ENCODE measurements at places on chromosomes 13 and 19. TPM values are rescaled to one million over a fixed set of nuclear protein-coding genes. Genes with fewer than 3 reads are reported as not detected.

CGB2 gene
- total RNA-seq, result not detected

TICAM1 gene
- total RNA-seq, result 0.66 TPM

MADCAM1 gene
- 1.4 TPM for total RNA-seq

ZNF569 gene
- total RNA-seq, result 7.8 TPM

C1QTNF9B gene
- total RNA-seq, result 0.38 TPM

CEACAM4 gene
- total RNA-seq, result 0.52 TPM

CEACAM19 gene
- 0.28 TPM for total RNA-seq

IFI30 gene
- 148 TPM for total RNA-seq

BCL3 gene
- 2.9 TPM for total RNA-seq

CEBPA gene
- 7.0 TPM for total RNA-seq

CYP4F11 gene
- not detected for total RNA-seq

ZNF737 gene
- 28.2 TPM for total RNA-seq

FAM32A gene
- total RNA-seq, result 106 TPM

DNA sequence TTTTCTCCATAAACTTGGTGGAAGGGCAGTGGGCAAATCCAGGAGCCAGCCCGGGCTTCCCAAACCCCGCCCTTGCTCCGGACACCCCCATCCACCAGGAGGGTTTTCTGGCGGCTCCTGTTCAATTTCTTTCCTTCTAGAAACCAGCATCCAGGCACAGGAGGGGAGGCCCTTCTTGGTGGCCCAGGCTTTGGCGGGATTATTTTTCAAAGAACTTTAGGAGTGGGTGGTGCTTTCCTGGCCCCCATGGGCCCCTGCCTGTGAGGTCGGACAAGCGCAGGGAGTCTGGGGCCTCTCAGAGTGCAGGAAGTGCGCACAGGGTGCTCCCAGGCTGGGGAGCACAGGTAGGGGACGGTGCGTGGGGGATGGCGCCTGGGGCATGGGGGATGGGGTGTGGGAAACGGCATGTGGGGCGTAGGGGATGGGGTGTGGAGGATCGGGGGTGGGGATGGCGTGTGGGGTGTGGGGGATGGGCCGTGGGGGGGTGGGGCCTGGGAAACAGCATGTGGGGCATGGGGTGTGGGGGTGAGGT is 396 bp downstream of the F7 start:
- no peak for DNase-seq
- no peaks in the 10 kb centered on the region for H3K36me3 ChIP-seq

GRCh38 chr19:54464044-54464629 is 559 bp upstream of the LENG9 start:
- peaks cover 23% of the 10 kb centered on the region for H3K4me1 ChIP-seq
- peak overlapping the region; percentile 80 for H3K27ac ChIP-seq
- H3K27me3 ChIP-seq, result peaks cover 17% of the 10 kb centered on the region
- peak; percentile 56 for DNase-seq
- peaks cover 25% of the 10 kb centered on the region for H3K36me3 ChIP-seq

GRCh38 chr19:45418802-45419201 is 4.9 kb downstream of the ERCC1 start:
- DNase-seq, result no peak
- H3K27me3 ChIP-seq, result no peaks in the 10 kb centered on the region
- no peak overlapping the region for H3K4me3 ChIP-seq
- H3K36me3 ChIP-seq, result peaks cover 28% of the 10 kb centered on the region

GRCh38 chr19:3968556-3969434 is 2.1 kb downstream of the DAPK3 start:
- H3K27ac ChIP-seq, result peak overlapping the region; percentile 23
- no peak overlapping the region for H3K4me3 ChIP-seq
- H3K27me3 ChIP-seq, result no peaks in the 10 kb centered on the region
- DNase-seq, result no peak
- H3K4me1 ChIP-seq, result peaks cover 24% of the 10 kb centered on the region

DNA sequence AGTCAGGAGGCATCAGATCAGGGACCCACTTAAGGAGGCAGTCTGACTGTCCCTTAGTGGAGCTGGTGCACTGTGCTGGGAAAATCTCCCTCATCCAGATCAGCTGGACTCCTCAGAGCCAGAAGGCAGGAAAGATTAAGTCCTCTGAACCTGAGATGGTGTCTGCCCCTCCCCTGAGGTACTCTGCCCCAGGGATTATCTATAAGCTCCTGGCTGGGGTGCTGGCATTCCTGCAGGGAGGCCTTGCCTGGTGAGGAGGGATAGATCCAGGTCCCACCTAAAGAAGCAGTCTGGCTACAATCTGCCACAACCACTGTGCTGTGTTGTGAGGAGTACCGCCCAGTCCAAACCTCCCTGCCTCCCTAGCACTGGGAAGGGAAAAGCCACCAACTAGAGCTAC is 81.2 kb downstream of the NHLRC3 start:
- H3K27me3 ChIP-seq, result no peaks in the 10 kb centered on the region
- no peaks in the 10 kb centered on the region for H3K36me3 ChIP-seq
- H3K4me3 ChIP-seq, result no peak overlapping the region
- H3K4me1 ChIP-seq, result no peaks in the 10 kb centered on the region
- H3K27ac ChIP-seq, result no peak overlapping the region

DNA sequence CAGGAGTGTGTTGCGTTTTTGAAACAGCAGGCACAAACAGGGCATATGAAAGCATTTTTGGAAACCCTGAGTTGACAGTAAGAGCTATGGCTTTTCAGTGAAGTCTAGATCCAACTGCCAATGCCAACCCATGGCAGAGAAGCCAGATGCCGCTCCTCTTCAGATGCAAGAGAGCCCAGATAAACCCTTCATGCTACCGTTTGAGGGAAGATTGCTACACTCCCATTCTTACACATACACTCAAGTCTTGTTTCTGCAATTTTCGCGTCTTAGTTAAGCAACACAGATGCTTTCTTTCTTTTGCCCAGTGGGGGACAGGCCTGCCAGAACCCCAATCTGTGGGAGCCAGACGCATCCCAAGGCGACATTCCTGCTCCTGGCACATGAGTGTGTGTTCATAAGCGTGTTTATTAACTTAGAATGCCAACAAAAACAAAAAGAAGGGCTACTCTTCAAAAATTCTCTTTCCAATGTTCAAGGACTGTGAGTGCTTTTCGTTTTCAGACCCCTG is 10.4 kb downstream of the BORCS8 start:
- no peaks in the 10 kb centered on the region for H3K4me1 ChIP-seq
- H3K27ac ChIP-seq, result no peak overlapping the region
- H3K4me3 ChIP-seq, result no peak overlapping the region
- H3K36me3 ChIP-seq, result peaks cover 48% of the 10 kb centered on the region

GRCh38 chr13:91372911-91373310 is 25.4 kb downstream of the MIR17HG start:
- no peak for DNase-seq
- H3K36me3 ChIP-seq, result no peaks in the 10 kb centered on the region
- no peaks in the 10 kb centered on the region for H3K27me3 ChIP-seq
- no peak overlapping the region for H3K27ac ChIP-seq

DNA sequence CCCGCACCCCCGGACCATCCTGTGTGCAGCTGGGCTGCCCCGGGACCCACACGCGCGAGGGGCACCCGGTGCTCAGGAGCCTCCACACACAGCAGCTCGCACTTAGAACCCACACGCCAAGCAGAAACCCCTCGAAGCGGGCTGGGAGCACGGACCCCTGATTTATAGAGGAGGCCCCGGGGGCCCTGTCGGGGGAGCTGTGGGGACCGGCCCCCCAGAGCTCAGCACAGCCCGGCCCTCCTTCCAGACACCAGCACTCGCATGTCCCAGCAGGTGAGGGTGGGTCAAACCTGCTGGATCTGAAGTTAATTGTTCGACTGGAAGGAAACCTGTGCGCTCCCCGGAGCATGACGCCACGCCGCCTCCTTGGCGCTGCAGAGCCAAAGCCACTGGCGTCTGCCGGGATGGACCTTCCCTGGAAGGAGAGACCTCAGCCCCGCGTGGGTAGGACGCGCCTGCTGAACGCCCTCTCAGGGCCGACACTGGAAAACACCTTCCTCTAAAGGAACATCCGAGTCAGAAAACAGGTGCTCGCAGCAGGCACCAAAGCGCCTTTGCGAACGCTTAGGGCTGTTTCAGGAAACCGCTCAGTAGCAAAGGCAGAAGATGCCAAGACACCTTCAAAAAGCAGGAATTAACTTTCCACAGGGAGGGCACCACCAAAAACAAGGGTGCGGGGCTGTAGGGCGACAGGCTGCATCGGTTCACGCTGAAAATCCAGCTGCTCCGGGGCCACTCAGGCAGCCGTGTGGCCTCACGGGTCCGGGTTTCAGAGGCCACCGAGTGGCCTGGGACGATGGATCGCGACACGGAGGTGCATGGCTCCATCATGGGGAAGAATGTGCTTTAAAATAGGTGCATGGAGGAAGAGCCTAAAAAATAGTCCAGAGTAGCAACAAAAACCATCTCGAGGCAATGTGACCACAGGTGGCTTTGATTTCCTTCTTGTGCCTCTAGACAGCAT is 37.8 kb upstream of the GRTP1 start:
- no peaks in the 10 kb centered on the region for H3K36me3 ChIP-seq
- no peak overlapping the region for H3K4me3 ChIP-seq

DNA sequence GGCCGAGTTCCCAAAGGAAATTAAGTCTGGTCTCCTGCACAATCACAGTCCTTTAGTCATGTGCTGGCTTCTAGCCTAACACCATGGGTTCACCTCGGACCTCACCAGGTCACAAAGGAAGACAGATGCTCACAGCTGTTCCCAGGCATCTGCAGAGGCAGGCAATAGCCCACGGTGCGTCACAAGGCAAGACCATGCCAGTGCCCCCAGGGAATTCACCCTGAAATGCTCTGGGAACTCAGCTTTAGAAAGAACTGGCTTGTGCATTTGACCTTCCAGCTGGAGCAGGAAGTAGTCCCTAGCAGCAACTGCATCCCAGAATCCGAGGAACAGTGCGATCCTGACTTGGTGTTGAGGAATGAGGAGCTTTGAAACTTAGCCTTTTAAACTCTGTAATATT is 96.8 kb upstream of the WASF3 start:
- H3K27me3 ChIP-seq, result no peaks in the 10 kb centered on the region
- no peak for DNase-seq
- no peak overlapping the region for H3K27ac ChIP-seq
- no peaks in the 10 kb centered on the region for H3K4me1 ChIP-seq
- H3K36me3 ChIP-seq, result no peaks in the 10 kb centered on the region

GRCh38 chr13:106533101-106533942 is 2.1 kb downstream of the EFNB2 start:
- H3K4me1 ChIP-seq, result peaks cover 11% of the 10 kb centered on the region
- peak overlapping the region; percentile 61 for H3K4me3 ChIP-seq
- DNase-seq, result peak; percentile 61
- no peaks in the 10 kb centered on the region for H3K36me3 ChIP-seq

- H3K36me3 ChIP-seq, result peaks cover 58% of the 10 kb centered on the region
- no peaks in the 10 kb centered on the region for H3K27me3 ChIP-seq
- no peak overlapping the region for H3K27ac ChIP-seq
- no peak for DNase-seq
Measured at GRCh38 chr19:1055886-1056620, 10.9 kb upstream of the ARHGAP45 start.

- H3K27ac ChIP-seq, result no peak overlapping the region
- H3K4me3 ChIP-seq, result no peak overlapping the region
- H3K4me1 ChIP-seq, result no peaks in the 10 kb centered on the region
- no peaks in the 10 kb centered on the region for H3K27me3 ChIP-seq
Measured at GRCh38 chr13:95129004-95129403, 172.2 kb downstream of the ABCC4 start.

GRCh38 chr19:49564616-49565045 is 15.7 kb downstream of the NOSIP start:
- H3K4me1 ChIP-seq, result peaks cover 84% of the 10 kb centered on the region
- DNase-seq, result no peak
- no peak overlapping the region for H3K4me3 ChIP-seq
- H3K27me3 ChIP-seq, result no peaks in the 10 kb centered on the region
